ENCODE measurements at places on chromosomes 1 and 21.

GRCh38 chr1:222893255-222893654, 78.4 kb downstream of the DISP1 start:
- DNase-seq = no peak

DNA sequence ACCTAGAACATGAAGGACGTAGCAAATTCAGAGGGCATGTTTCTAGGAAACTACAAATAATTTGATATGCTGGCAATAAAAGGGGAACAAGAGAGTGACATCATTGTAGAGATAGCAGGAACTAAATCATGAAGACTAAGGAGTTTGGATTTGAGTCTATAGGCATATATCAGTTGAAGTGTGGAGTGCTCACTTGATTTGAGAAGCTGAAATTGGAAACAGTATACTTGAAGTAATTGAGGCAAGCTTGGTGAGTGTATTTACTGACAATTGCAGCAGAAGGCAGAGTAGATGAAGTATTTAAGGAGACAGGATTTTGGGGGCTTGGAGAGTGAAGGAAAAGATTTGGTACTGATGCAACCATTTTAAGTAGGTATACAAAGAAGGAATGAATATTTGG, 6.4 kb upstream of the TMCO2 start:
- no peak for DNase-seq

DNA sequence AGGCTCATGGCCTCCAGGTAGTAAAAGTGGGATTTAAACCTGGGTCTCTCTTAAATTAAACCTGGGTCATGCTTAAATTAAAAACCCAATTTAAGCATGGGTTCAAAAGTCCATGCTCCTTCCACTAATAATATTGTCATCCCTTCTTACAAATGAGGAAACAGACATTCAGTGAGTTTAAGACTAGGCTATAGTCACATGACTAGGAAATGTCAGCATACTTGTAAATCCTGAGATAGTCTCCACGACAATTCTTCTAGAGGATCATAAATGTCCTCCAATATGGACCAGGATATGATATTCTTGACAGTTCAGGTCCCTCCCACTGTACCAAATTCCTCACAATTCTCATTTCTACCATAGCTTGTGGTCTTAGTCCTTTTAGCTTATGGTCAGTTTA, 10.5 kb upstream of the IGFN1 start:
- no peak for DNase-seq

DNA sequence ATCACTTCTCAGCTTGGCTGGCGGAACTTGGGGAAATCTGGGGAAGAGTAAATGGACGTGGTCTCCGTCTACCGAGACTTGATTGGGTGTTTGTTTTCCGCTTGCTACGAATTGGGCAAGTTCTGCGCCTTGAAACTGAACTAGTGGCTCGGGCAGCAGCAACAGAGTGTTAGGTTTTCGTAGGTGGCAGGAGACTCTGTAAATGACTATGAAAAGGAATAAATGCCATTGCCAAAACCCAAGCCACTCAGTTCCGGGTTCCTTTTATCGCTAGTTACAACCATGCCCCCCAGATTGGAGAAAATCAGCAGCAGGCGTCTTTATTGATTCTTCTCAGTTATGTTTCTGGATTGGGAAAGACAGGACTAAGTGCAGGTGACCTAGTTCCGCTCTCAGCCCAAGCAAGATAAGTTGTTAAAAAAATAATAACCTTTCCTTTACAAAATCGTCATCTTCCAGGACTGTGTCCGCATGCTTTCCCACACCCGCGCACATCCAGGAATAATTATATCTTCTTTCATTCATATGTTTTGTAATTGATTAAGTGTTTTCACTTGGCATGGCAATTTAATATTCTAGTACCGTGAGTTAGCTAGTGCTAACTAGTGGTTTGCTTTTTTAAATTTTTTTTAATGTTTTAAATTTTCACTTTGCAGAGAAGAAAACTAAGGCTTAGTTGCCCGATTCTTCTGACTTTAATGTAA, 3.4 kb downstream of the LHX9 start:
- DNase-seq = no peak

GRCh38 chr21:30232011-30232410, 16.1 kb upstream of the CLDN8 start:
- no peak for DNase-seq

- no peak for DNase-seq
These were observed 30.3 kb downstream of the TEX35 start for GRCh38 chr1:178543290-178543607.

- no peak for DNase-seq
These were observed 126.1 kb upstream of the KIAA1614 start for GRCh38 chr1:180786624-180787023.

GRCh38 chr1:87706779-87707228, 378.1 kb downstream of the LMO4 start:
- no peak for DNase-seq

GRCh38 chr1:180577361-180577760, 18.6 kb downstream of the OVAAL start:
- no peak for DNase-seq

DNA sequence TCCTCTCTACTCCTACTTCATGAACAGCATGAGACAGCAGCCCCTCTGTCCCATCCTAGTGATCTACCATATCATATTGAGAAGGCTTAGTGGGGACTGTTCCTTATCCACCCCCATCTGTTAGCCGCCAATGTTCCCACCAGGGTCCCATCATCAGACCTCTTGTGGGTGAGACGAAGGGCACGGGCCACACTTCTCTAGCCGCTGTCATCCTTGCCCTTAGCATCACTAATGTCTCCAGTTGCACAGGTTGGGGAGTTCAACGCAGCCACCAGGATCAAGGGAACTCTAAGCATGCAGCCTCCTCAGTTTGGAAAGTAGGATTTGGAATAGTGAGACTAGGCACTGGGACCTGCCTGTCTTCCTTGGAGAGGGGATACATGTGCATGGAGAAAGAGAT, 20.1 kb downstream of the INKA2 start:
- DNase-seq = no peak

DNA sequence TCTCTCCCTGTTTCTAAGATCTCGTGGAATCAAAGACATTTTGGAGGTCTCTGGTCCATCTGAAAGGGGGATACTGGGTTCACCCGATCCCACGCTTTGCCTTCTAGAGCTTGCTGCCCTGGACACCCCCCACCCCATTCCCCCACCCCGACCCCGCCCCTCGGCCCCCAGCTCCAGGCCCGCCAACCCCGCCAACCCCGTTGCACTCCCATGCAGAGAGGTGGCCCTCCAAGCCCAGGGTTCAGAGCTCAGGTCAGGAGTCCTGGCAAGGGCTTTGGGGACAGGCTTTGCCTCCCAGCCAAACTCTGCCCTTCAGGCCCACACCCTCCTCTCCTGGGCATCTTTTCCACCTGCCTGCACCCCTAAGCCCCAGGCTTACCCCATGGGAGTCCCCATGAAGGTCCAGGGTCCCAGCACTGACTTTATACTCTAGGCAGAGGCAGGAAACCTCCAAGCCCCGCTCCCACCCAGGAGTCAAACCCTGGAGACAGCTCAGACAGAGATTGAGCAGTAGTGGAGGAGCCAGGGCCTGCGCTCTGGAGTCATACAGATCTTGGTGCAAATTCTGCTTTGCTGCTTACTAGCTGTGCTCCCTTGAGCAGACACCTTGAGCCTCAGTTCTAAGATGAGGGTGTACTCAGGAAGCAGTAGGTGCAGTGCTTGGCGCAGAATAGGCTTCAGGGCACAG, 155.9 kb downstream of the FOXD2 start:
- DNase-seq = no peak

- no peak for DNase-seq
These were observed 36.0 kb upstream of the ATP2B4 start for GRCh38 chr1:203590603-203591002.

GRCh38 chr1:193408782-193409293, 222.4 kb upstream of the B3GALT2 start:
- DNase-seq = no peak

DNA sequence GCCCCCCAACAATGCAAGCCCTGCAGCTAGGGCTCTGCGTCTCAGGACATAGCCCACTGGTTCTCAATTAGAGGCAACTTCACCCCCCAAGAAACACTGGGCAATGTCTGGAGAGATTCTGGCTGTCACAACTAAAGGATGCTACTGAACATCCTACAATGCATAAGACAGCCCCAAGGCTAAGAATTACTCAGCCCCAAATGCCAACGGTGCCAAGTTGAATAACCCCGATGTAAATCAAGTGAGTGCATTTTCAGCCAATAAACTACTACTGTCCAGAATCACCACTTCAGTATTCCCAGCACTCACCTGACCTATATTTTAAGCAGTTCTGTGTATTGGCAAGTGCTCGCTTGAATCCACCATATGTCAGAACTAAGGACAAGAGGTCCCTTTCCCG, 6.9 kb downstream of the RIPK4 start:
- DNase-seq = no peak
